ENCODE measurements at places on chromosomes 2 and 18.
A peak's percentile ranks its signal among the peaks of the same experiment; 100 is the strongest.

- DNase-seq: no peak
Measured at GRCh38 chr18:56390626-56391025, 247.8 kb downstream of the TXNL1 start.

DNA sequence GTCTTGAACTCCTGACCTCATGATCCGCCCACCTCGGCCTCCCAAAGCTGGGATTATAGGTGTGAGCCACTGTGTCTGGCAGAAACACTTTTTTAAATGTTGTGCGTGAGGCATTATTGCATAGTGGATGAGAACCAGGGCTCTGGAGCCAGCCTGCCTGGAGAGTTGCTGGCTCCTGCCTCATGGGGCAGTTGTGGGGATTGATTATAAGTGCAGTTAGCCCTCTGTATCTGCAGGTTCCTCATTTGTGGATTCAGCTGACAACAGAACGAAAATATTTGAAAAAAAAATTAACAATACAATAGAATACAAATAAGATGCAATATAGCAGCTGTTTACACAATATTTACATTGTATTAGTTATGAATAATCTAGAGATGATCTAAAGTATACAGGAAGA is 129.4 kb upstream of the EML6 start:
- no peak for DNase-seq

- DNase-seq: peak; percentile 78
Measured at GRCh38 chr2:117856415-117857210, 42.1 kb downstream of the DDX18 start.

GRCh38 chr2:12412898-12413305 is 303.8 kb upstream of the TRIB2 start:
- no peak for DNase-seq

- DNase-seq: no peak
Measured at GRCh38 chr18:62499263-62499650, 23.6 kb upstream of the ZCCHC2 start.

DNA sequence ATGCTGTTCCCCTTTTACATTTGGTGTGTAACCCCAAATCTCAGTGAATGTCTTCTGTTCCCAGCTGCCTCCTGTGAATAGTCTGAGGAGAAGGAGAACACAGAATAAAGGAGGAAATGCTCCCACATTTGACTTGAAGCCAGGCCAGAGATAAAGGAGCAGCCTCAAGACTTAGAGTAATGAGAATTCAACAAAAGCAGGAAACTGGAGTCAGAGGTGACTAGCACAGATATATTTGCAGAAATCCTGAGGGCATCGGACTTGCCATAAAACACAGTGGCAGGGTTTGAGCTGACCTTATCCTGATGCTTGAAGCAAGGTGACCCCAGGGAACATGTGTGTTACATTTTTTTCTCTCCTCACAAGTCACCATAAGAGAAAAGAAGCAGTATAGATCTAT is 291.4 kb upstream of the RND3 start:
- DNase-seq: no peak

DNA sequence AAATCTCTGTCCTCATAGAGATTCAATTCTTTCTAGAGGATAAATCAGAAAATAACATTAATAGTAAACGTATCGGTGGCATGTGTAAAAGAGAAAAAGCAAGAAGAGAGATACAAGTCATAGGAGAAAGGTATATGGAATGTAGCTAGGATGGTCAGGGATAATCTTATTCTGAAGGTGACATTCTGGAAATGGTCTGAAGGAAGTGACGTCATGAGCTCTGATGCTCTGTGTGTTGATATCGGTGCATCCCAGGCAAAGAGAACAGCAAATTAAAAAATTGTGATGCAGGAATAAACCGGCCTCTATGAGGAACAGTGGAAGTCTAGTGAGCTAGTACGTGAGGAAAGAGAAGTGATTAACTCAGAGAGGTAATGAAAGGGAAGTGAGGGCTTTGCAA is 1215.8 kb downstream of the CNTNAP5 start:
- no peak for DNase-seq

- DNase-seq: no peak
Measured at GRCh38 chr2:6264198-6264597, 572.0 kb downstream of the SOX11 start.

DNA sequence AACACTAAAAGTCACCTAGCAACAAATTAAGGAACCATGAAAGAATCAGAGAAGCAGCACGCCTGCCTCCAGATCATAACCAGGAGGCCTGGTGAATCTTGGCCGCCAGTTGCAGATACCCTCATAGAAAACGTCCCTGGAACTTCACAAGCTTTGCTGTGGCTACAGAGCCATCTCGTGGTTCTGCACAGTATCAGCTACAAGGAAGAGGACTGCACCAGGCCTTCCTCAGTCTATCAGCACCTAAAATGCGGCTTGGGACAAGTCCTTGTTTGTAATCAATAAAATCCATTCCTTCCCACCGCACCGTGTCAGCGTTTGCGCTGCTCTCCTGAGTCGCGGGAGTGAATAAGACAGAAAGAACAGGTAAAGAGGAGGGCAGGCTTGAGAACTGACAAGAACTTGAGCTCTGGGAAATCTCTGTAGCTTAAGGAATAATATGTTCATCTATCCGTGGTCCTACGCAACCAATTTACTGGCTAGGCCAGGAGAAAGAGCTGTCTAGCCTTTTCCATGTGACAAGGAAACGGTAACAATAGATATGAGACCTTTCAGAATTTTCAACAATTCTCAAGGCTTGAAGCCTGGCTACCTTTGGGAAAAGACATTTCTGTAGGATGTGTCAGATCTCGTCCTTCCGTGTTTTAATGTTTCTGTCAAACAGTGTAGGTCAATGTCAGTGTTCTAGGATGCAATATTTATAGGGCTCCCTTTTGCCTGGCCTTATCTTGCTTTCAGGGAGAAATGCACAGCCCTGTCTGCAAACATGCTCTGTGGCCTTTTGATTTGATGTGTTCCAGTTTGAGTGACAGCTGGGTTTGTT is 128.5 kb upstream of the RAB12 start:
- no peak for DNase-seq

- no peak for DNase-seq
Measured at GRCh38 chr18:37265382-37265781, 300.2 kb downstream of the CELF4 start.

- DNase-seq: no peak
Measured at GRCh38 chr2:2931318-2932075, 446.1 kb downstream of the EIPR1 start.

DNA sequence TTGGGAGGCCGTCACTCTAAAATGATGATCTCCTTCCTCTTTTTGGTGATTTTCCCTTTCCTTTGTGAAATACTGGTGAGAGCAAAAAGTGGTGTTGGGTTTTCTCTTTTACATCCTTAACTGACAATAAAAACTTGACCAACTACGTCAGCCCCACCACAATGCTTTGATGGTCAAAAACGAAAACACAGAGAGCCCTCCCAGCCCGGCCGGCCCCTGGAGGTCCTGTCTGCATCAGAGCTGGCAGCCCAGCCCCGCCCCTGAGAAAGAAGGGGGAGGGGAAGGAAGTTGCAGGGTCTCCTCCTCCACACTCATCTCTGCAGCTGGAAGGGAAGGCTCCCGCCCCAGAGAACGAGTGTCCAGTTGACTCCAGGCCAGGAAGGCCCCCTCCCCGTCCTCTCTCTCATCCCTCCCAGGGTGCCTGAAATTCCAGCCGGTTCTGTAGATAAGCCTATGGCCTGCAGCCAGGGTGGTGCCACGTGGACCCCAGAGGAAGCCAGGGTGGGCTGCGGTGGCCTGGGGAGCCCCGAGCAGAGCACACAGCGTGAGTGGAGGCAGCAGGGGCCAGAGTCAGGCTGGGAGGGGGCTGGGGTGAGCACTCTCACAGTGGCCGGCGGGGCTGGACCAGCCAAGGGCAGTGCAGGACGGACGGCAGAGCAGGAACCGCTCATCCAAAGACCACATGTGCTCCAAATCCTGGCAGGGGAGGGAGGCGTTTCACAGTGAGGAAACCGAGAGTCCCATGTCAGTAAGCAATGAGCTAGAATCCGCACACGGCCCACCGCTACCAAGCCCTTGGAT is 19.8 kb downstream of the BIN1 start:
- DNase-seq: no peak

DNA sequence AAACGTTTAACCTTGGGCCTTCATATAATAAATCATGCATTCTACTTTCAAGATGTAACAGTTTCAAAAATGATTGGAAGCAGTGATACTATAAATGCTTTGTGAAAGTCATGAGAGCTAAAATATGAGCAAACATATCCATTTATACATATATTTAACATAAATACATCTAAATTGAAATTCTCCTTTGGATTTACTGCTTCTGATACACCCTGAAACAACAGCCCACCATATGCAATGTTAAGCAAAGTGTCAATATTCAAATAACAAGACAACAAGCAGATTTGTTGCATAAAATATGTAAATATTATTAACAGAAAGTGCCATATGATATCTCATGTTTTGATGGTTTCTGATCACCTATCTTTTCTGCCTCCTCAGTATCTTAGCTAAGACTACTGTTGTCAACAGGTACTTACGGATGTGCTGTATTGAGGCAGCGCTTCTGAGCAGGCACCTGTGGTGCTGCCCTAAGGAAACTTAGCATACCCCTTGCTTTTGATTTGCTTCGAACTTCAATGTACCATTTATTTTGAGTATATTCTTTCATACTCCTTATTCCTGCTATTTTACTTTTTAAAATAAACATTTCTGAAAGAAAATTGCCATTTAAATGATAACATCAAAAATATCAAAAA is 6.1 kb downstream of the FIGN start:
- DNase-seq: no peak

GRCh38 chr2:239244625-239245024 is 156.2 kb downstream of the HDAC4 start:
- DNase-seq: no peak

GRCh38 chr18:51151568-51152511 is 45.6 kb downstream of the MEX3C start:
- no peak for DNase-seq

GRCh38 chr2:239826786-239827522 is 198.2 kb downstream of the NDUFA10 start:
- DNase-seq: no peak

GRCh38 chr2:113058411-113058994 is 495 bp upstream of the IL36RN start:
- no peak for DNase-seq

- no peak for DNase-seq
Measured at GRCh38 chr18:63974991-63975390, 5.1 kb downstream of the SERPINB8 start.

DNA sequence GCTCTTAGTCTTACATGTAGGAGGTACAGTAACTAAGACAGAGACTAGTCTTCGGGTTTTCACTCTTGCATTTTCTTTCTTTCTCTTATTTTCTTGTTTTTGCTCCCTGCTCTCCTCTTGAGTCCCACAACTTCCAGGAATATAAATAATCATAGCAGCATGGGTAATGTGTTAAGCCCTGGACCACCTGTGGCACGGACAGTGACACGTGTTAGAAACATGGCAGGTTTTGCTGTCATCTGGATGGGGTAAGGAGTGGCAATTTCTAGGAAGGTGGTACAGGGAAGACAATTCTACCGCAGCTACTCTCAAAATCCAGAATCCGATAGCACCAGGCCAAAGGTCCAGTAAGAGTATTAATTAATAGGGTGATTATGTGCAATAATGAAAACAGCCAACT is 237.5 kb upstream of the FAM98A start:
- DNase-seq: no peak

GRCh38 chr18:34283506-34283905 is 58.8 kb upstream of the NOL4 start:
- DNase-seq: no peak

DNA sequence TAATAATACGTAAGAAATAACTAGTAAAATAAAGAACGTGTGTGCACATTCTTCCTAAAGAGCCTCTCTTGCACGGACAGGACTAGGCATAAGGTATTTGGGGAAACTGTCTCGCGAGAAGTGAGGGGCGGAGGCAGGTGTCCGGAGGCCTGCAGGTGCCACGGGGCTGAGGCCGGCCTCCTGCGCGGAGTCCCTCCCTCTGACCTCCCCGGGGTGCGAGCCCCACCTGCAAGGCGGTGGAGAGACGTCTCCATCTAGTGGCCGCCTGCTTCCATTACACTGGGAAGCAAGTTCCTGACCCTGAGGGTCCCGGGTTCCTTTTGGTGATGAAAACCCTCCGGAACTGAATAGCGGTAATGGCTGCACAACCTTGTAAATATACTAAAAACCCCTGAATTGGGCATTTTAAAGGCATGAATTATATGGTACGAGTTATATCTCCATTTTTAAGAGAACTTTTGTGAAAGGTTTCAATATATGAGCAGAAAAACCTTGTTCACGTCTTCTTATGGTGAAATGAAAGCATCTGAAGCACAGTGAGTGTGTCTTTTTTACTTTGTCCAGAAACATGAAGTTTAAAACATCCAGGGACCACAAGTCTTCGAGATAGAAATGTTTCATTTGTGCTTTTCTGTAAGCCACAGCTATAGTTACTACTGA is 35.5 kb upstream of the CTDP1 start:
- peak; percentile 4 for DNase-seq

DNA sequence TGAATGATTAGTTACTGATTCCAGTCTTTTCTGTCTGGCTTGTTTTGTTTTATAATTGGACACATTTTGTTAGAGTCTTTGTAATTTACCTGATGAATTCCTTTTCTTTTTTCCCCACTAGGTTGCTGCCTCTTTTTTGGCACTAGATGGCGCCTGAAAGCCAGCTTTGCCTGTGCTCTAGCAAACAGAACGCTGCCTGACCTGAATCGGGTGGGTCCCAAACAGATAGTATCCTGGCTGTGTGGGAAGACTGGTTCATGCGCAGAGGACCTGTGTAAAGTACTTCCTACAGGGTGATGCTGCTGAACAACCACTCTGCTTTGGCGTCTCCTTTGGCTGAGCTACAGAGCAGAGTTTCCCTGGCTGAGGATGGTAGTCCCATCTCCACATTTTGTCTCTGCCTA is 288.2 kb downstream of the IKZF2 start:
- DNase-seq: no peak

DNA sequence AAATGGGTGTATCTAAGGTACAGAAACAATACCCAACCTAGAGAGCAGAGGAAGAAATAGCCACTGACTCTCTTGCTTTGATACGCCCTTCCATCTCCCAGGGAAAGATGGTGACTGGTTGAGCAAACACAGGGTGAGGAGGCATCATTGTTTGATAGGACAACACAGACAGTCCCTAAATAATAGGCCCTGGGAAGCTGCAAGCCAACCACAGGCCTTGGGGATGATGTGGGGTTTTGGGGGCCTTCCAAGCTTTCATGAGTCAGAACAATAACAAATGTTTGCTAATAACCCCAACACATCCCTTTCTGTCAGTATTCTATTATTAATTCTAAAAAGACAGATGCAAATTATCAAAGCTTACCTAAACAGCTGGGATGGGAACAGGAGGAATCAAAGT is 9.8 kb downstream of the LGALSL start:
- no peak for DNase-seq

All from retinal pigment epithelial cell (primary cell).